ENCODE measurements at places on chromosomes 1 and 21.

DNA sequence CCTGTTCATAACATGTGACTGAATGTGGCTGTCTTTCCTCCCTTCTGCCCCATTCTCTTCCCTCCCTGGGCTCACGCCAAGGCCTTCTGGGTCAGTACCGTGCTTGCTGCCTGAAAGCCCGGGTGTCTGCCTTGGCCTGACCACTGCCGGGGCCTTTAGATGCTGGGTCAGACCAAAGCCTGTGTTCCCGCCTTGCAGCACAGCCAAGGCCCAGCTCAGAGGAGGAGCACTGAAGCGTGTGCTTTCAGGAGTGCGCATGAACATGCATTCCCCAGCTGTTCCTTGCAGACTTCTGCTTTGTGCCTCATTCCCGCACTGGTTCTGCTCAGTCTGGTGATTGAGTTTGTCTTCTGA lies 27.0 kb upstream of the SARS1 start:
- DNase-seq: no peak

DNA sequence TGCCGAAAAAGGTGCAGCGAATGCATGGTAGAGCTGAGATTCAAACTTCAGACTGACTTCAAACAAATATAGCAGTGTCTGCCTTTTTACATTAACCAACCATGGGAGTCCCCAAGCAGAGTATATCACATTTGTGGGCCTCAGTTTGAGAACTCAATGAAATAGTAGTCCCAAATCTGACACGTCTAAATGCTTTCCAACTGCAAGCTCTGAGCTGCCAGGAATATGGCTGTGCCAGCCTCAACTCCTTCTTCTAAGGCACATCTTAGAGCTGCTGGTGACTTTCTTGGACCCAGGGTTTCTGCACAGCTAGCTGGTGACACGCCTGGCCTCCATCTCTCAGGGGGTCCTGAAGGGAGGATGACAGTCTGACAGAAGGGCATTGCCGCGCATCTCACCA lies 78.8 kb upstream of the SLC2A1 start:
- no peak for DNase-seq

DNA sequence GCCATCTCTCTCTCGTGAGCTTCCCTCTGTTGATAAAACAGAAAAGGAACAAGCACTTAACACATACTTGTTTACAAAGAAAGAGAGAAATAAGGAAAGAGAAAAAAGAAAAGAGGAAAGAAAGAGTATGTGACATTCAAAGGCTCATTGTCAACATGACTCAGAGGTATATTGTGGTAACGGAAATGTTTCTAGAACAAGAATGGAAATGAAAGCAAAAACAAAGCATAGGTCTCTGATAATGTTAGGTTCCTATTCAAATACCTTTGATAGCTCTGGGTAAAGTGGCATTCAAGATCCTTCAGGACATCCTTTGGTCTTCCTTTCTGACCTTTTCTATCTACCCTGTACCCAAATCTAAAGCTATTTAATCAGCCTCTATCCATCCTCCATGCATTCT lies 67.4 kb upstream of the DMRTA2 start:
- no peak for DNase-seq

- no peak for DNase-seq
These were observed at the start of gene TSPEAR for GRCh38 chr21:44711327-44712202. TSS of gene TSPEAR (minus strand) at chr21:44711572. CDS start at chr21:44711514, 58 bp downstream.

DNA sequence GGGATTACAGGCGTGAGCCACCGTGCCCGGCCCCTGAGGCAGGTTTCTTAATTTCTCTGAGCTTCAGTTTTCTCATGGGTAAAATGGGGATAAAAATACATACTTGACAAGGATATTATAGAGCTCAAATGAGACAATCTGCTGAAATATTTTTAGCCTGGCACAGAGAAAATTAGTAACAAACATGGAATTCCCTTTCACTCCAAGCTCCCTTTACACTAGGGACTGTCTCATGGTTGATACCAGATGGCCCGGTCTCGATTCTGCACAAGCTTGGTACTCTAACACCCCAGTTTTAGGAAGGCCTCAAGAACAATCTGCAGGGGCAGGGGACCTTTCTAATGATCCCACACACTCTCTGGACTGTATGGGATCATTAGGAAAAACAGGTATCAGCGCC lies 671.7 kb downstream of the SMYD3 start:
- DNase-seq: no peak

- no peak for DNase-seq
These were observed 11.6 kb upstream of the OLFML2B start for GRCh38 chr1:162035241-162035640.

DNA sequence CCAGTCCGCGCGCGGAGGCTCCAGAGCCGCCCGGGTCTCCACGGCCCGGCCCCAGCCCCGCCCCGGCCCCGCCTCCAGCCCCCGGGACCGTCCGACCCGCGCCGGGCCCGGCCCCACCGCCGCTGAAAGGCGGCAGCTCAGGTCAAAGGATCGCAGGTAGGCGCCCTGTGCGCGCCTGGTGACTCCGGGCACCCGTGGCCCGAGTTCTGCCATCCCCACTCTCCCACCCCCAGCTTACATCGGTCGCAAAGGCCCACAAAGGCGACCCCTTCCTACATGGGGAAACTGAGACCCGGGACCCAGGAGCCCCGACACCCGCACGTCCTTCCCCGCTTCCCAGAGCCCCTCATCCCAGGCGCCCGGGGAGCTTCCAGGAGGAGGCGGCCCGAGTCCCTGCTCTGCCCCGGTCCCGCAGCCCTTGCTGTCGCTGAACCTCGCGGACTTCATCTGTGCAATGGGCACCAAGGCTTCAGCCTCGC lies at the start of gene TMEM200B:
Gene TMEM200B (minus strand): TSS at position 17 of the 479 bp plus-strand sequence. CDS start 2,075 bp downstream, outside the sequence.
- no peak for DNase-seq

DNA sequence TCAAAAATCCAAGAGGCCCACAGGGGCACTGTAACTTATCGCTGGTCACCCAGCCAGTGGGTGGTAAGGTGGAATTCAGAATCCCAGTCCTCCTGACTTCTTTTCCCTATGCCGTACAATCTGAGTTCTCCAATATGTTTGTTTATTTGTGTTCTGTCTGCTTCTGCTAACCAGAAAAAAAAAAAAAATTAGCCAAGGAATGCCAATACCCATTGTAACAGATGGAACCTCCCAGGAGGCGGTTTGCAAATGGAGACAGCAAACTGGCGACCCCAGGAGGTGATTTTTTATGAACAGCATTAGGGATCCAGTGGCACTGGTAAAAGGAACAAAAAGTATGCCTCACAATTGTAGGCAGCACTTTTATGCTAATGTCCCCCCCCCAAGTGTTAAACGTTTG lies 189.0 kb upstream of the FGGY start:
- DNase-seq: no peak

- no peak for DNase-seq
These were observed 1.0 kb upstream of the ZFYVE9 start for GRCh38 chr1:52140633-52141512.

- DNase-seq: peak; percentile 72
These were observed 283.9 kb downstream of the DPYD start for GRCh38 chr1:97636941-97637340.

DNA sequence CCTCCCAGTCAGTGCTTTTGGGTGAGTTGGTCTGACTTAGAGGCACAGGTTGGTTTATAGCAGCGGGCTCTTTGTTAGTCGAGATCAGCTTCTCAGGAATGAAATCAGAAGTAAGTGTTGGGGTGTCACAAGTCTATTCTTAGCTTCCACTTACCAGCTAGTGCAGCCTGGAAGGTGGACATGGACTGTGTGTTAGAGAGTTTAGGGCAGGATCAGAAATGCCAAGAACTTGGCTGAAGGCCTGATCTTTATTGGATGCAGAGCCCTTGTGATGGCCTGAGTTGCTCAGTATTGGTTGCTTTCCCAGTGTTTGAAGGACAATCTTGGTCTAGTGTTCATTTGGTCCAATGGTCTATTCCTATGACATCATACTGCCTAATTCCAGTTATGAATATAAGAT lies 377.0 kb upstream of the USP24 start:
- DNase-seq: no peak

DNA sequence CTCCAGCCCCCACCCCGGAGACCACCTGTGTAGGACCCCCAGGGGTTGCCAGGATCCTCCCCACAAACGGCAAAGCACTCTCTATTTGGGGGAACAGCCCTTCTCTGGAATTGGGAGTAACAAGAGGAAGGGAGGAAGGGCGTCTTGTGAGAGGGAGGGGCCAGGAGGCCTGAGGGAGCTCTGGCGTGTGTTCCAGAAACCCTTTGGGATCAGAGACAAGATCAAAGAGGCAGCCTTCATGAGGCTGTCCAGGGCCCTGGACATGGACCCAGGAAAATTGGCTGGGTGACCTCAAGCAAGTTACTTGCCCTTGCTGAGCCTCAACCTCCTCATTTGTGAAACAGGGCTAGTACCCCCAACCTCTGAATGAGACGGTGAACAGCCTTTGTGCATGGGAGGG lies 18.1 kb upstream of the ECE1 start:
- no peak for DNase-seq

GRCh38 chr1:183756326-183756725 lies 48.6 kb upstream of the RGL1 start:
- no peak for DNase-seq

- DNase-seq: peak; percentile 79
These were observed 51.9 kb upstream of the FMOD start for GRCh38 chr1:203402629-203403337.

DNA sequence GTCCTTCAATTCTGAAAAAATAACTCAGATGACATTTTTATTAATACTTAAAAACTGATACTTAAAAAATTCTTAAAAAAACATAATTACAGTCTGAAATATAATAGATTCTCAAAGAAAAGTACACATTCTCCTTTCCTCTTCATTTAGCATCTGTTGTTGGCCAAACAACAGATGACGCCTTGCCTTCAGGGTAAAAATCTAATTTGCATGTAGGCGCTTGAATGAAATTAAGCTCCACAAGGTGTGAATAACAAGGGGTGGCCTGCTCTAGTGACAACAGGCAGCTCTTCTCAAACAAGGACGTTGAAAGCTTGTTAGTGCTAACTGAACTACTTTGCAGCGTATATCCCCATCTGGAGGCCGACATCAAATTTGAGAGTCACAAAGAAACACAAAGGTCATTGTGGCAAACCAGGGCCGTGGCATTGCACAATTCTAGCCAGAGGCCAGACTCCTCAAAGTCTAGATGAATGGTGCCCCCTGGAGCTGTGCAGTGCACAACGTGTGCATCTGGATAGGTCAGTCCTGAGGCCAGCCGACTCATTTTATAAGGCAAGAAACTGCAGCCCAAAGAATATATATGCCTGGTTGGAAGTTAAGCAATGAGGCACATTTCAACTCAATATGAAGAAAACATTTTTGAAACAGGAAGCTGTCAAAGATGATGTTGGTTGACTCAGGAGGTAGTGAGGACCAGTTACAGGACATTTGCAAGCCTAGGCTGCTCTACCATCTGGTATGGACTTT lies 459.2 kb upstream of the RUNX1 start:
- DNase-seq: no peak

DNA sequence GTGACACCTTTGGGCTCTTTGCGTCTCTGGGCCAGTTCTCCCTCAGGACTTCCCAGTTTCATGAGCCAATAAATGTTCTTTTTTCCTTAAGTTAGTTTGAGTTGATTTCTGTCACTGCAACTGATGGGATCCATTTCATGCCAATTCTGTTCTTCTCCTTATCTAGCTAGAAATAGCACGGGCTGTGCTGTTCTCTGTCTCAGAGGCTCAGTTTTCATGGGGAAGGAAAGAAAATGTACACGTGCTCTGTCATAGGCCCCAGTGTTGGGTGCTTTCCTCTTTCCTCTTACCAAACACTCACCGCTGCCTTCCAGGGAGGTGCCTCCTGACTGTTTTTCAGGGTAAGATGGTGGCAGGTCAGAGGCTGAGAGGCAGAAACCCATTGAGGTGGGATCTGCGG lies 43.2 kb upstream of the ACTL8 start:
- DNase-seq: no peak

DNA sequence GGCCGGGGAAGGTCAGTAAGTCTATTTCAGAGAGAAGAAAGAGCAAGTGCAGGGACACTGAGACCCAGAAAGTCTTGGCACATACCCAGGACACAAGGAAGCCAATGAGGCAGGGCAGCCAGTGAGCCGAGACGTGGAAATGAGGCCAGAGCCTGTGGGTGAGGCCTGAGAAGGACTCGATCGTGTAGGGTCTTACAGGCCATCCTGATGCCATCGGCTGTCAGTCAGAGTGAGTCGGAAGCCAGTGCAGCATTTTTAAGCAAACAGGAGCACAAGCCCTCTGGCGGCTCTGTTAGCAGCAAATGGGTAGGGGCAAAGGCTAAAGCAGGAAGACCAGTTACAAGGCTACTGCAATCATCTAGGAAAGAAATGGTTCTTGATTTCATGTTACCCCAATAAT lies 6.1 kb upstream of the GJB3 start:
- DNase-seq: no peak

DNA sequence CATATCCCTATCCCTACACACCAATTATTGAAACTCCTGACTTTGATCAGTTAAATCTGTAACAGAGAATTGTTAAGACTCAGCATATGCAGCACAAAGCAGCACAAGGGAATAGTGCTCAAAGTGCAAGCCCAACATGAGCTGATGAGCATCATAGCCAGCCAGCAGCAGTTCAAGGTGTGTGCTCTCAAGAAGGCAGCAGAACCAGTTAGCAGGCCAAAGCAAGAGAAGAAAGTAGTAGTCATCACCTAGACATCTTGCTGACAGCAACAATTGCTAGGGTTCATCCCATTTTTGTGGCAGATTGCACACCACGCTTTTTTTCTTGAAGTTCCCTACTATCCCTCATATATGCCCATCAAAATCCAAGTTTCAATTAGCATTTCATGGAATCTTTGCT lies 478.3 kb downstream of the COL11A1 start:
- no peak for DNase-seq

DNA sequence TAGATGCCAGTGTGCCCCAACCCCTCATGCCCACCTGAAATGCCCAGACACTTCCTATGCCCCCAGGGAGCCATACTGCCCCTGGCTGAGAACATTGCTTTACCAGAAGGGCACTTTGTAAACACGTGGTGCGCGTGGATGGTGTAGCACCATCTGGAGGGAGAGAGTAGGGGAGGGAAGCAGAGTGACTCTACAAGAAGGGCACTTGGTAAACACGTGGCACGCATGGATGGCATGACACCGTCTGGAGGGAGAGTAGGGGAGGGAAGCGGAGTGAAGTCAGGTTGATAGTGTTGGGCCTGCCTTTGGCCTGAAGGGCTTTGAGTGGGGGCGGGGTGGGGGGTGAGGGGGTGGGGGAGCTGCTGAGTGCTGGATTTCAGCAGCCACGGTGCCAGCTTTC lies 324.0 kb upstream of the VAMP3 start:
- no peak for DNase-seq

GRCh38 chr1:33234588-33234990 lies 21.7 kb upstream of the ZNF362 start:
- no peak for DNase-seq

- peak; percentile 32 for DNase-seq
These were observed 6.4 kb upstream of the C1orf159 start for GRCh38 chr1:1122078-1122811.

DNA sequence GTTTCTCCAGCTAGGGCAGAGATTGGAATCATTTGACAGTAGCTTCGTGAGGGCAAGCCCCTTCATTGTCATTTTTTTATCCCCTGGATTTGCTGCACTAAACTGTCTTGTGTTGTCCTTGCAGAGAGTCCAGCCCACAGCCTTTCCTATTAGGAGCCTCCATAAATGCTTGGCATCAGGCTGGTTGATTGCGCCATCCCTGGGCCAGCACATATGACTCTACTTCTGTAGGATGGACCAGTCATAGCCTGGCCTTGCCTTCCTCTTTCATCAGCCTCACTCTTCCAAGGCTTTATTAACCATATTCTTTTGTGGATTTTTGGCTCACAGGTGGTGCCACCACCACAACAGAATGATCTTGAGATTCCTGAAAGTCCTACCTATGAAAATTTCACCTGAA lies 31.4 kb downstream of the LY9 start:
- no peak for DNase-seq
